ENCODE measurements at places on chromosomes 2 and 18.

GRCh38 chr2:215236131-215236530, 75.7 kb upstream of the ATIC start:
- no peak for DNase-seq

GRCh38 chr18:63207143-63207790, 112.3 kb downstream of the BCL2 start:
- DNase-seq: no peak

GRCh38 chr18:57052173-57052572, 94.7 kb upstream of the BOD1L2 start:
- DNase-seq: no peak

- no peak for DNase-seq
These were observed 142.3 kb upstream of the FBXO11 start for GRCh38 chr2:48048476-48049171.

DNA sequence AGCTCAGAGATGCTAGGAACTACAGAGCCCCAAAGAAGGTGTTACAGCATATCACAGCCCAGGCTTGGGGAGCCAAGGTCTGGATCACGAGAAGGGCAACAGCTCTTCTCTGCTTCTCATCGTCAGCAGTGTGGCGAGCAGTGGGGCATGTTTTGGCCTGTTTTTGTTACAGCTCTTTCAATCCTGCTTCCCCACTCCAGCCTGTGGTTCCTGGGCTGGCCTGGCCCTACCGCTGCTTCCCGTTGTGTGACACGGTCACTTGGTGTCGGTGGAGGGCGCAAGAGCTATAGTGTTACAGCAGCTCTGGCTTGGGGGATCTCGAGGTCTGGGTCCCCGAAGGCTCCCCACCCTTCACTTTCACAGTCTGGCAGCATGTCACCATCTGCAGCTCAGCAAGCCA, 870.2 kb downstream of the CBLN2 start:
- DNase-seq: no peak

DNA sequence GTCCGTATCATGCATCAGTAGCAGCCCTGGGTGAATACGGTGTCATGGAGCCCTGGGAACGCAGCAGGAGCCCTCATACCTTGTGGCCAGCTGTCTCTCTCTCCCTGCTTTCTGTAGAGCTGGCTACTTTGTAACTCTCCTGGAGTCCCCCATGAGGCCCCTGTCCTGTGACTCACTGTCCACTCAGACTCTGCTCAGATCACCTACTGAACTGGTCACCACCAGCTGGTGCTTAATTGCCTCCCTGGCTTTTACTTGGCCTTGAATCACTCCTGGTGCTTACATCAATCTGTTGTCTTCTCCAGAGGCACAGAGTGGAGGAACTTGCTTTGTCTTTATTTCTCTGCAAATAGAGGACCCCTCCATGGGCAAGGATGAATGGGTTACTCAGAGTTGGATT, 172.7 kb downstream of the HRH4 start:
- no peak for DNase-seq

- no peak for DNase-seq
These were observed 219.5 kb upstream of the NRP2 start for GRCh38 chr2:205462681-205463345.

Measured in RWPE2 (cell line).